ENCODE measurements at places on chromosomes 13 and 19. TPM values are rescaled to one million over a fixed set of nuclear protein-coding genes. Genes with fewer than 3 reads are reported as not detected.

DNA sequence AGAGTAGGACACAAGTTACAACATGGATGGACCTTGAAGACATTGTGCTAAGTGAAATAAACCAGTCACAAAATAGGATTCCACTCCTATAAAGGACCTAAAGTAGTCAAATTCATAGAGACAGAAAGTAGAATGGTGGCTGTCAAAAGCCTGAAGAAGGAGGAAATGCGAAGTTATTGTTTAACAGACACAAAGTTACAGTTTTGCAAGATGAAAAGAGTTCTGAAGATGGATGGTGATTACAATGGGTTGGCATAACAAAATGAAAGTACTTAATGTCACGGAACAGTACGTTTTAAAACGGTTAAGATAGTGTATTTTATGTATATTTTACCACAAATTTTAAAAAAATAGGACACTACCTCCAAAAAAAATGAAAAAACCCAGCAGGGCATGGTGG lies 34.8 kb downstream of the FOXO1 start:
- DNase-seq, result no peak

- DNase-seq, result no peak
These were observed 48.7 kb upstream of the PCCA start for GRCh38 chr13:100040196-100040595.

GRCh38 chr13:94987081-94987480 lies 274.7 kb upstream of the SOX21 start:
- no peak for DNase-seq

- DNase-seq, result peak; percentile 55
These were observed 4.0 kb upstream of the UBE2M start for GRCh38 chr19:58562122-58563033.

Gene KLK15
- 1.3 TPM for total RNA-seq
